Ovary (tissue), 10 donors: ENCODE measurements at places on chromosomes 16 and 17.

- no peaks in the 10 kb centered on the region for H3K27me3 ChIP-seq
- no peaks in the 10 kb centered on the region for H3K36me3 ChIP-seq
- H3K4me3 ChIP-seq = no peak overlapping the region
- H3K27ac ChIP-seq = no peak overlapping the region
- H3K4me1 ChIP-seq = peaks cover 5% of the 10 kb centered on the region
These were observed 81.5 kb downstream of the NXN start for GRCh38 chr17:897970-898619.

GRCh38 chr17:18008496-18009268, 30.3 kb downstream of the ATPAF2 start:
- DNase-seq = no peak
- no peaks in the 10 kb centered on the region for H3K36me3 ChIP-seq
- no peak overlapping the region for H3K27ac ChIP-seq
- no peaks in the 10 kb centered on the region for H3K27me3 ChIP-seq

DNA sequence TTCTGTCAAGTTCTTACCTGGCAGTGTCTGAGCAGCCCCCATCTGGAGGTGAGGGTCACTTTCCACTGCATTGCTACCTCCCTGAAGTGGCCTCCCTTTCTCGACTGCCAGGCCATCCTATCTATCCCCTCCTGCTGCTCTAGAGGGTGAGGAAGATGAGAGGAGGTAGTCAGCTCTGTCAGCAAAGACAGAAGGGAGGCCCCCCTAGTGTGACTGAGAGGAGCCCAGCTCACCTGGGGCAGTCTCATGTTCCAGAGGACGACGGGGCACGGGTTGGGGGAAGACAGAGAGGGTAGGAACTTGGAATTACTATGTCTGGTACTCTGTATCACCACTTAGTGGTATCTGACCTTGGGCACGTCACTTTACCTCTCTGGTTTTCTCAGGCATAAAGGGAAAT, 22.0 kb downstream of the MYO19 start:
- no peaks in the 10 kb centered on the region for H3K36me3 ChIP-seq
- no peak overlapping the region for H3K27ac ChIP-seq
- DNase-seq = no peak
- no peaks in the 10 kb centered on the region for H3K4me1 ChIP-seq
- no peaks in the 10 kb centered on the region for H3K27me3 ChIP-seq

DNA sequence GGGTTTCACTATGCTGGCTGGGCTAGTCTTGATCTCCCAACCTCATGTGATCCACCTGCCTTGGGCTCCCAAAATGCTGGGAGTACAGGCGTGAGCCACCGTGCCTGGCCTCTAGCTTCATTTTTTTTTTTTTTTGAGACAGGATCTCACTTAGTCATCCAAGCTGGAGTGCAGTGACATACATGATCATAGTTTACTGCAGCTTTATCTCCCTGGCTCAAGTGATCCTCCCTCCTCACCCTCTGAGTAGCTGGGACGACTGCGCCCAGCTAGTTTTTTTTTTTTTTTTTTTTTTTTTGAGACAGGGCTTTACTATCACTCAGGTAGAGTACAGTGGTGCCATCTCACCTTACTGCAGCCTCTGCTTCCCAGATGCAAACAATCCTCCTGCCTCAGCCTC, 9.7 kb downstream of the RPA1 start:
- H3K4me3 ChIP-seq = no peak overlapping the region
- no peaks in the 10 kb centered on the region for H3K4me1 ChIP-seq
- no peak for DNase-seq
- H3K36me3 ChIP-seq = no peaks in the 10 kb centered on the region
- no peak overlapping the region for H3K27ac ChIP-seq

GRCh38 chr17:16297367-16298139, 55.7 kb downstream of the CENPV start:
- no peak overlapping the region for H3K27ac ChIP-seq
- H3K27me3 ChIP-seq = no peaks in the 10 kb centered on the region
- no peaks in the 10 kb centered on the region for H3K4me1 ChIP-seq
- DNase-seq = no peak

DNA sequence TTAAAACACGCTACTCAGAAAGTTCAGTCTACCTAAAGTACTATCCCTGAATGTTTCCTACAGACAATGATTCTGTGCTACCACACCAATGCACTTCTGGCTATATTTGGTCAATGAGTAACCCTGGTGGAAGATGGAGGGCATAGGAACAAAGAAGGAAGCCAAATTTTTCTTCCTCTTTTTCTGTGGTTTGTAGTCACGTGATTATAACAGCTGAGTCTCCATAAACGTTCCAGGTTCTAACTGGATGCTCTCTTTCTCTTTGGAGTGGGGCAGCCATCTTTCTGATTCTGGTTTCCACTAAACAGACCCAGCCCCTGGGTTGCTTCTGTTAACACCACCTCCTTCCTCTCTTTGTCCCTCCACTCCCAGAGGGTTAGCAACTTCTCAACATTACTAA, 274.9 kb downstream of the CDH11 start:
- no peak overlapping the region for H3K4me3 ChIP-seq
- H3K36me3 ChIP-seq = no peaks in the 10 kb centered on the region
- no peaks in the 10 kb centered on the region for H3K27me3 ChIP-seq
- H3K4me1 ChIP-seq = no peaks in the 10 kb centered on the region

DNA sequence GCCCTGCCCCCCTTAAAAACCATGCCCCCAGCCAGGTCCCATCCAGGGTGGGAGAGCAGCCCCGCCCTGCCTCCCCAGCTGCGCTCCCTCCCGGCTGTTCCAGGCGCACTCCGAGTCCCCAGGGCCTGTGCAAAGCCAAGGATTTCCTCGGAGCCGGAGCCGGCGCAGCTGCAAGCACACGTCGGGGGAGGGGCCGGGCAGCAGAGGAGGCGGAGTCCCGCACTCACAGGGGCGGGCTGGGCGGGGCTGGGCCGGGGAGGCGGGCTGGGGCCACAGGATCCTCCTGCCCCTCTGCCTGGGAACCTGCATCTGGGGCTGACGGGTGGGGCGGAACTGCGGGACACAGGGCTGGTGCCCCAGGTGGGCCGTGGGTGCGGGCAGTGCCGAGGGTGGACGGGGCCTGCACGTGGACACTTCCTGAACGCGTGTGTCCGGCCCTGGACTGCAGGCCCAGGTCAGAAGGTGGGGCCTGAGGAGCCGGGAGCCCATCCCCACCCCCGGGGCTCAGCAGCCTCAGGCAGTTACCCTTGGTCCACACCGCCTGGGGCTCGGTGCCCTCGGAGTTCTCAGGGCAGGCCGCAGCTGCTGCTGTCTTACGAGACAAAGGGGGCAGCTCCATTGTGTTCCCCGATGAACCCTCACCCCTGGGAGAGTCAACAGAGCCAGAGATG, 24.0 kb upstream of the SSTR5 start:
- no peak for DNase-seq
- H3K36me3 ChIP-seq = no peaks in the 10 kb centered on the region
- no peak overlapping the region for H3K4me3 ChIP-seq
- no peak overlapping the region for H3K27ac ChIP-seq
- H3K27me3 ChIP-seq = no peaks in the 10 kb centered on the region

DNA sequence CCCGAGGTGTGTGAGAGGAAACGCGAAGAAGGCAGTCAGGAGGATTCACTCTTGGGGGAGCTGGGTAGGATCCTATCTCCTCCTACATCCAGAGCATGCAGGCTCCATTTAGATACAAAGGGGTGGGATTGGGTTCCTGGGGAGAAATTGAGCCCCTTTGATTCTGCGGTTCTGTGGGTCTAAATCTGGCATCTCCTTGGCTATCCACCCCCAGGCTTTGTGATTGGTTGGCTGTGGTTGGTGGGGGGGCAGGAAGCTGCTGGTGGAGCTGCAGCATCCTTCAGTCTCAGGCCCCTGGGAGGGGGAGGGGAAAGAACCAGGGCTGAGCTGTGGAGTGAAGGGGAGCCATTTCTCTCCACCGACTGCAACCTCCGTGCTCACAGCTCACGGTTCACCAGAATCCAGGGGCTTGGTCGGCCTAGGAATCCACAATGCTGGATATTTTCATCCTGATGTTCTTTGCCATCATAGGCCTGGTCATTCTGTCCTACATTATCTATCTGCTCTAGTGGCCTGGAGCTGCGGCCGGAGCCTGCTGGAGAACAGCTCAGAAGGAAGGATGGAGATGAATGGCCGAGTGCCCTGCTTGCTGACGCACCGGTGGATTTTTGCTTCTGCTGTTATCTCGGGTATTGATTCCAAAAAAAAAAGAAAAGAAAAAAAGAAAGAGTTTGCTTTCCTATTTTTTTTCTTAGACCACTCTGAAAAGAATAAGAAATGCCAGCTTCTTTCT, at the start of gene LASP1NB:
Gene LASP1NB (plus strand): TSS at position 352 of the 733 bp plus-strand sequence.
- no peaks in the 10 kb centered on the region for H3K27me3 ChIP-seq
- DNase-seq = peak; percentile 80
- peaks cover 6% of the 10 kb centered on the region for H3K4me1 ChIP-seq

- no peak overlapping the region for H3K27ac ChIP-seq
- H3K4me1 ChIP-seq = no peaks in the 10 kb centered on the region
- DNase-seq = no peak
These were observed 234.6 kb upstream of the MON1B start for GRCh38 chr16:76956394-76956793.

- no peaks in the 10 kb centered on the region for H3K36me3 ChIP-seq
- H3K4me3 ChIP-seq = peak overlapping the region; percentile 16
- peak overlapping the region; percentile 60 for H3K27ac ChIP-seq
- DNase-seq = peak; percentile 57
These were observed 38.5 kb downstream of the PIGL start for GRCh38 chr17:16255481-16255921.

DNA sequence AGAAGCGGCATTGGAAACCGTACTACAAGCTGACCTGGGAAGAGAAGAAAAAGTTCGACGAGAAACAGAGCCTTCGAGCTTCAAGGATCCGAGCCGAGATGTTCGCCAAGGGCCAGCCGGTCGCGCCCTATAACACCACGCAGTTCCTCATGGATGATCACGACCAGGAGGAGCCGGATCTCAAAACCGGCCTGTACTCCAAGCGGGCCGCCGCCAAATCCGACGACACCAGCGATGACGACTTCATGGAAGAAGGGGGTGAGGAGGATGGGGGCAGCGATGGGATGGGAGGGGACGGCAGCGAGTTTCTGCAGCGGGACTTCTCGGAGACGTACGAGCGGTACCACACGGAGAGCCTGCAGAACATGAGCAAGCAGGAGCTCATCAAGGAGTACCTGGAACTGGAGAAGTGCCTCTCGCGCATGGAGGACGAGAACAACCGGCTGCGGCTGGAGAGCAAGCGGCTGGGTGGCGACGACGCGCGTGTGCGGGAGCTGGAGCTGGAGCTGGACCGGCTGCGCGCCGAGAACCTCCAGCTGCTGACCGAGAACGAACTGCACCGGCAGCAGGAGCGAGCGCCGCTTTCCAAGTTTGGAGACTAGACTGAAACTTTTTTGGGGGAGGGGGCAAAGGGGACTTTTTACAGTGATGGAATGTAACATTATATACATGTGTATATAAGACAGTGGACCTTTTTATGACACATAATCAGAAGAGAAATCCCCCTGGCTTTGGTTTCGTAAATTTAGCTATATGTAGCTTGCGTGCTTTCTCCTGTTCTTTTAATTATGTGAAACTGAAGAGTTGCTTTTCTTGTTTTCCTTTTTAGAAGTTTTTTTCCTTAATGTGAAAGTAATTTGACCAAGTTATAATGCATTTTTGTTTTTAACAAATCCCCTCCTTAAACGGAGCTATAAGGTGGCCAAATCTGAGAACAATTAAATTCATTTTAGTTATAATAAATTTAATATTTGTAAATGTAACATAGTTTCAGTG, 1.7 kb downstream of the HEXIM1 start:
- no peaks in the 10 kb centered on the region for H3K36me3 ChIP-seq
- H3K4me3 ChIP-seq = peak overlapping the region; percentile 68
- peak overlapping the region; percentile 92 for H3K27ac ChIP-seq
- DNase-seq = peak; percentile 79

DNA sequence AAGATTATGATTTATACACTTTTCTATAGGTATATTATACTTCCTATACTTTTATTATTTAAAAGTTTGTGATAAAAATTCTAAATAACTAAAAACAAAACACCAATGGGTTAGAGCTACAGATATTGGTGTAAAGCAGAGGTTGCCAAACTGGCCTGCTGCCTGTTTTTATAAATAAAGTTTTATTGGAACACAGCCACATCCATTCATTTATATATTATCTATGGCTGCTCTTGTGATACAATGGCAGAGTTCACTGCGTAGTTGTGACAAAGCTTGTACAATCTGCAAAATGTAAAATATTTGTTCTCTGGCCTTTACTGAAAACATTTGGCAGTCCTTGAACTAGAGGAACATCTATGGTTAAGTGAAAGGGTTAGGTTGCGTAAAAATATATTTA, 208.7 kb downstream of the PRKCB start:
- H3K27ac ChIP-seq = no peak overlapping the region
- no peak for DNase-seq
- H3K27me3 ChIP-seq = no peaks in the 10 kb centered on the region
- H3K36me3 ChIP-seq = no peaks in the 10 kb centered on the region
- no peak overlapping the region for H3K4me3 ChIP-seq

DNA sequence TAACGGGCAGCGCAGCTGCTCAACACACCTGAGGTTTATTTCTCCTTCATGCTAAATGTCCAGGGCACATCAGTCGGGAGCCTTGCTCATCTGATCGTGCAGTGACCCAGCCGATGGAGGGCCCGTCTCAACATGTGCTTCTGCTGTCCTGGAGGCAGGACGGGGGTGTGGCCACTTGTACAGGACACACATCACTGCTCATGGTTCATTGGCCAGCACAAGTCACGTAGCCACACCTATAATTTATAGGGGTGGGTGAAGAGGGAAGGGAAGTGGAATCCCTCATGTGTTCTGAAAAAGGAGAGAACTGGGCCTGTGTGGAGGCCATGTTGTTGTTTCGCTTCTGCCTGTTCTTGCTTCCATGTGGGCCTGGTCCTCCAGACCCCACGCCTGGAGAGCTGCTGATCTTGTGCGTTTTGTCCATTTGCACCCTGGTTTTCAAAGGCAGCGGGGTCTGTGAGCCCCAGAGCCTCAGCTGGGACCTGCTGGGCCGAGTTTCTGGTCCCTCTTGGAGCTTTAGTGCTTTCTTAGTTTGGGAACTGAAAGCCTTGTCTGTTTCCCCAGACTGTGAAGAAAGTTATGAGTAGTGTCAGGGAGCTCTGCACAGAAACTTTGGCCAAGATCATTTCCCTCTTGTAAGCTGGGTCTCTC, 60.5 kb downstream of the CMIP start:
- no peaks in the 10 kb centered on the region for H3K36me3 ChIP-seq
- H3K27me3 ChIP-seq = no peaks in the 10 kb centered on the region
- H3K27ac ChIP-seq = no peak overlapping the region
- DNase-seq = no peak
